Kasumi-1 (cell line): ENCODE measurements at places on chromosomes 2 and 18.

- DNase-seq: no peak
Observed at GRCh38 chr2:191646163-191646902, 31.6 kb upstream of the NABP1 start.

DNA sequence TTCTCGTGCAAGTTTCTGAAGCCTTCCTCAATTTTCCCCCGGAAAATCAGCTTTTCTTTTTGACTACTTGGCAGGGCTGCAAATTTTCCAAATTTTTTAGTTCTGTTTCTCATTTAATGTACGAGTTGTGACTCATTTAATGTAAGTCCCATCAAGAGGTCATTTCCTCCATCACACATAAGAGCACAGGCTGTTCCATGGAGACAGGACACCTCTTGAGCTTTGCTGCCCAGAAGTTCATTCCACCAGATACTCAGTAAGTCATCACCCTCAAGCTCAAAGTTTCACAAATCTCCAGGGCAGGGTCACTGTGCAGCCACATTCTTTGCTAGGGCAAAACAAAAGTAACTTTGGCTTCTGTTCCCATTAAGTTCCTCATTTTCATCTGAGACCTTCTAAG lies 101.5 kb upstream of the TEKT4 start:
- no peak for DNase-seq

DNA sequence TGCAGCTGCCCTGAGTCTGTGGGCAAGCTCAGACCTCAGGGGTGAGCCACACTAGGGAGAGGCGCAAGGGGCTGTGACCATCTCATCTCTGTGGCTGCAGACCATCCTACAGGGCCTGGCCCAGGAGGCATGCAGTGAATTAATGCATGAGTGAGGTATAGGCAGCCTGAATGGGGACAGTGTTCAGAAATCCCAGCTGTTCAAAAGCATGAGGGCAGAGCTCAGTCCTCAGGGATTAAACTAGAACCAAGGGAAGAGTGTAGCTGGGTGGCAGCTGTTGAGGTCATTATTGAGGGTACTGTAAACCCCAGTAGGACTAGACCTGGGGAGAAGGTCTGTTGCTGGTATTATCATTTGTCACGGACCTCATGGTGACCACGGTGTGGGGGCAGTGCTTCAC lies 17.0 kb downstream of the TMEM177 start:
- DNase-seq: no peak

- no peak for DNase-seq
Observed at GRCh38 chr2:85330839-85331636, 3.2 kb upstream of the TGOLN2 start.

DNA sequence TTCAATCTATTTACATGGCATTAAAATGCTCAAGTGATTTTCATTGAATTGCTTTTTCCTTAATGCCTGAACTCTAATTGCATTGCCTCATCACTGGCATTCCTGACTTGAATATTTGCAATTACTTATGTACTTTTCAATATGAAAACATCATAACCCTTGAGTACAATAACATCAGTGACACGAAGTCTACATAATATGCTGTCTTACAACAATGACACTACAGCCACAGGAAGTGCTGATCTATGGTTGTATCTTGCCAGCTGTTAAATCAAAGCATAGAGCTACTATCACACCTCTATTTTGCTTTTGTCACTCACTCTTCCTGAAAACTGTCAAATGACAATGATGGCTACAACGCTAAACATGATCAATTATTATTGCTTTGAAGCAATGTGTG lies 156.9 kb downstream of the CCDC102B start:
- DNase-seq: no peak

GRCh38 chr18:50154420-50154819 lies 40.5 kb downstream of the MYO5B start:
- DNase-seq: no peak

DNA sequence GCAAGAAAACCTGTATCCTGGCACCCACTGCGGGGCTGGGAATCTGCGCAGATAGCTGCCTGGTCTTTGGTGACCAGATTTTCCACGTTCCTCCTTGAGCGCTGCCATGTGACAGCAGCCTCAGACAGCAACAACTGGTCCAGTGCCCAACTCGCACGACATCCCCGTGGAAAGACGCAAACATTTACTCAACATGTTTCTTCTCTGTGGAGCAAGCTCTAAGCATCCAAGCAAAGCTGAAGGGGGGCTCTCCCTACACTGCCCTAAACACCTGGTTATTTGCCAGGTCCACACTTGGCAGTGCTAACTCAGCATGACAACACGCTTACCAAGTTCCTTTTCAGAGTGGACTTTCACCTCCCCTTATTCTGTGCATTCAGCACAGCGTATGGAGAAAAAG lies 11.3 kb downstream of the ZNF516 start:
- DNase-seq: no peak

GRCh38 chr2:239269173-239269885 lies 131.5 kb downstream of the HDAC4 start:
- no peak for DNase-seq

- DNase-seq: no peak
Observed at GRCh38 chr2:147051248-147051647, 793.6 kb upstream of the ACVR2A start.

GRCh38 chr2:105114551-105114950 lies 76.7 kb downstream of the MRPS9 start:
- peak; percentile 87 for DNase-seq

DNA sequence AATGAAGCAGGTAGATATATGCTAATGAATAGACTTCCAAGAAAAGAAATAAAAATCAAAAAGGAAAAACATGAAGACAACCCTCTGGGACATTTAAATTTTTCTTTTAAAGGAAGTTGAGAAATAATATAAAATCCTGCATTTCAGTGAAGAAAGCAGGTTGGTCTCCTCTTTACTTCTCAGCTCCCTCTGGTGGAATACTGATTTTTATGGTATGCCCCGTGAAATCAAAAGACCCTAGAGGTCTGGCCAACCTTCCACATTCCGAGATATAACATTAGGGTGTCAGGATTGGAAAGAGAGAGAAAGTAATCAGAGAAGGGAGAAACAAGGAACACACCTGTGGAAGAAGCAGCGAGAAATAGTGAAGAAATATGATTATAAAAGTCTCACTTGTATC lies 72.7 kb downstream of the DNER start:
- DNase-seq: no peak

- DNase-seq: no peak
Observed at GRCh38 chr2:187050409-187050998, 201.5 kb upstream of the ZSWIM2 start.

- DNase-seq: no peak
Observed at GRCh38 chr2:54859997-54860701, 136.7 kb downstream of the EML6 start.

DNA sequence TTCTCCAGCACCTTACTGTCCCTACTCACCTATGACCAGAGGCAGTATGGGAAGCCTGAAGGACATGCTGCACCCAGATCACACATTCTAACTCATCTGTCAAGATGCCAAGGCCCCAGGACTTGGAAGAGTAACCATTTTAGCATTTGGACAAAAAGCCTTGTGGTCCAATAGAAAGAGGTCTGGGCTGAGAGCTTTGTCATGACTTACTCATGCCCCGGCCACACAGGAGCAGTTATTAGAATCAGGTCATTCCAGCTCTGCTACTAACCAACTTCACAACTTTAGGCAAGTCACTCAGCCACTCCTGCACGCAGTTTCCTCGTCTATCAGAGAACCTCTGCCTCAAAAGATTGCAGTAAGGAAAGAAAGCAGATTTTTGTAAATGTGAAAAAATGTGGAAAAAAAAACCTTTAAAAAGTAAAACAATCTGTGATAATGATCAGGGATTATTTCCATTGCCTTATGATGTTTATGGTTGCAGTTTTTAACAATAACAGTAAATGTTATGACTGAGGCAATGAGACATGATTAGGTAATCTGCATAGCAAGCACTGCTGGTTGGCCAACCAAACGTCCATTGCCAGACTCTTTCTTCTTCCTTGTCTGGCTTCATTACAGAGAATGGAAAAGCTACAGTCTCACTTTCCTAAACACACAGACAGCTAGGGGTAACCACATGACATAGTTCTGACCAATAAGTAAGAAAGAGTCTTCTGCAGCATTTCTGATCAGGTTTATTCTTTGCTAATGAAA lies 255.4 kb upstream of the CHAC2 start:
- DNase-seq: no peak

DNA sequence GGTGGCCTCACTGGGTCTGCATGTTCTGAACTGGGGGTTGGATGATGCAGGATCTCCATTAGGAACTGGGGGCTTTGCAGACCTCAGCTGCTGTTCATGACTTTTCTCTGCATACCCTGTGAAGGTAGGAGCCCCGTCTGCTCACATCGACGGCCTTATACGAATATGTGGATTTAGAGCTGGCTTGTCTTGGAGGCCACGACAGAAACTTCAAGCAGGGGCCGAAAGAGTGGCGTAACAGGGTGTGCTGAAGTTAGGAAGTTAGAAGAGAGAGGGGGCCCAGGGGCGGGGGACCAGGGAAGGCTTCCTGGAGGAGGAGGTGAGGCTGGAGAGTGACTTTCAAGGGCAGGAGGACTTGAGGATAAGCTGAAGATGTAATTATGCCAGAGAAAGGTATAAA lies 144.9 kb downstream of the TSN start:
- DNase-seq: no peak

DNA sequence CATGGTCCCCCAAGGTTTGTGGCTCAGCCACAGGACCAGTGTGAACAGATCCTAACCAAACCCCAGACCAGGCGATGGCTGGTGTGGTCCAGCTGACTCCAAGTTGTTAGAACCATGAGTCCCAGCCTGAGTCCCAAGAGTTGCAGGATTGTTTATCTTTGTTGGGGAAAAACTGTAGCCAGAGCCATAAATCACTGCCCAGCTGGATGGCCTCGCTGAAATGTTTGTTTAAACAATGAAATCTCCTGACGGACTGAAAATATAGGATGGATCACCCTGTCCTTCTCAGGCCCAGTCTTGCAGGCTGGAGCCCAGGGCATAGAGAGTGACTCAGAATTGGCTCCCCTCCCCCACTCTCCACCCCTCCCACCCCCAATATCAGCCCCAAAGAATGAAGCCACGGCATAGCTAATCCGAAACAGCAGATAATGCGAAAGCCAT lies 36.4 kb downstream of the PKDCC start:
- no peak for DNase-seq

- DNase-seq: peak; percentile 73
Observed at GRCh38 chr18:61893971-61894750, 1.4 kb upstream of the RNF152 start.

GRCh38 chr2:52931660-52932059 lies 835.9 kb upstream of the CHAC2 start:
- DNase-seq: no peak

GRCh38 chr18:45039376-45039775 lies 358.7 kb downstream of the SETBP1 start:
- no peak for DNase-seq

DNA sequence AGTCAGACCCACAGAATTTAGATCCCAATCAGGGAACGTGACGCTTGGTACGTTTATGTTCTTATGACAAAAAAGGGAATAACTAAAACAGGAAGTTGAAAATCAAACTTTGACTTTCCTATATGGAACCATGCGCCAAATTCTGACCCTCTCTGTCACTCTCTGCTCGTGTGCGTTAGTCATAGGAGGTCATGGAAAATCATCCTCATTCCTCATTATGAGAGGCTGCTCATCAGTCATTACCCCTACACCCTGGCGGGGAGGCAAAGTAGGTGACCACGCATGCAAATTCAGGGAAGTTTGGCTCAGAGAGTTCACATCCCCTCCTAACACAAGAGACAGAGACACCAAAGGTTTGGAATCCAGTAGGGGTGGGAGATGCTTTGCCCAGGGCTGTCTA lies 15.5 kb downstream of the IL1F10 start:
- no peak for DNase-seq

DNA sequence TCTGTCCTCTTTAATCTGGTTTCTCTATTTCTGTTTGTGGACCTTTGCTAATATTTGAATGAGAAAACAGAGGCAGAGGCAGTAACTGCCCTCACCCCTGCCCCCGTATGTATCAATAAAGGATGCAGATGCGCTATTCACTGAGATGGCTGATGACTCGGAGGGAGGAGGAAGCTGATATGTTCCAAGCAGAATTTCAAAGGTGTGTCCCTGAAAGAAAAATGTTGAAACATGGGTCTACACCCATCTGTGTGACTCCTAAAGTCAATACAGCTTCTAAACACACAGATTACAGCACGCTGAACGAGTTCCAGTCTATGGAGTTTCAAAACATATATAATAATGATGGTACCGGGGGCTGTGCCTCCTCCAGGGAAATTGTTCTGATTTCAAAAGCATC lies 38.8 kb downstream of the EPHA4 start:
- DNase-seq: no peak

- DNase-seq: no peak
Observed at GRCh38 chr18:13235421-13235831, 16.9 kb downstream of the LDLRAD4 start.

GRCh38 chr2:173659509-173659908 lies 304.8 kb downstream of the CDCA7 start:
- no peak for DNase-seq

DNA sequence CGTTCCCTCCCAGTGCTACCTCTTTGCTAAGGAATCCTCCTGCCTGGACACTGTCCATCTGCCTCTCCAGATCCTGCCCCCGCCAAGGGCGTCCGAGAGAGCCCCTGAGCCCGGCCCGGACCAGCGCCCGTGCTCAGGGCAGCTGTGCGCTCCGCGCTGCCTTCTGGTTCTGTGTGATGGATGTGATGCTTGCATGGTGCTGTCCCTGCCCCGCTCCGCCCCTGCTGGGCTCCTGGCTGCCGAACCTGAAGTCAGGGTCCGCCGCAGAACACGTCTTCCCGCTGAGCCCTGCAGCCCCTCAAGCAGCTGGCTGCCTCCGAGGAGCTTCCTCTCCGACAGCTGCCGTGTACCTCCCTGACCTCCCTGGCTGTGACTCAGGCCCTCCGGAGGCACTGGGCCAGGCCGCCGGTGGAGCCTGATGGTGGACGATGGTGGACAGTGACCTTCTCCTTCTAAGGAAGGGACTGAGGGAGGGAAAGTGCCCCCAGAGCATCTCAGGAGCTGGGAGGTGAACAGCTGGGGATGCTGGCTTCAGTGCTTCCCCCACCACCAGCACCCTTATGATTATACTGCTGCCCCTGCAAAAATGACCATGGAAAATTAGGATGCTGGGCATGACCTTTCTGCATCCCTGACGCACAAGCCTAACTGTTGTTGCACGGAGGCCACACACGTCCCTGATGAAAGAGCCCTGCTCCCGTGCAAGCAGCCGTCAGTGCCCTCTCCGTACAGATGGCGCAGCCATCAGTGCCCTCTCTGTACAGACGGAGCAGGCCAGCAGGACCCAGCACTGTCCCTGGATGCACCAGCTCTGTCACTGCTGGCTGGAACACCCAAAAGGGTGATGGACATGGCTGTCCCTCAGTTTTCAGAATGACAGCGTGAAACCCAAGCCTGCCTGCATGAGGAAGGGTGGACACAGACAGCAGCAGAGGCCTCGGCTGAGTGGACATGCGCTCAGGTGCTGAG lies 99.3 kb downstream of the TPO start:
- no peak for DNase-seq

GRCh38 chr2:23918837-23919489 lies 8.0 kb downstream of the ATAD2B start:
- no peak for DNase-seq
